Placental epithelial cell (primary cell): ENCODE measurements at places on chromosomes 1 and 21. TPM values are rescaled to one million over a fixed set of nuclear protein-coding genes. Genes with fewer than 3 reads are reported as not detected.

CACNA1S gene
- not detected in 2 replicates for total RNA-seq

SFN gene
- 146 and 266 TPM in 2 replicates for total RNA-seq

MEGF6 gene
- total RNA-seq, result 4.0 and 4.3 TPM in 2 replicates

RXFP4 gene
- not detected in 2 replicates for total RNA-seq

TSPEAR gene
- total RNA-seq, result not detected in 2 replicates

CACHD1 gene
- under 0.01 and 0.11 TPM in 2 replicates for total RNA-seq

HES2 gene
- total RNA-seq, result 4.3 and 9.0 TPM in 2 replicates

DDAH1 gene
- total RNA-seq, result 3.9 and 41.6 TPM in 2 replicates

OR2T33 gene
- total RNA-seq, result under 0.01 and 0.54 TPM in 2 replicates

KCND3 gene
- under 0.01 TPM in 2 replicates for total RNA-seq

DRAXIN gene
- total RNA-seq, result under 0.01 TPM in 1 of 2 replicates, not detected in the other

MASP2 gene
- not detected in 2 replicates for total RNA-seq

FLVCR1 gene
- 6.2 and 9.0 TPM in 2 replicates for total RNA-seq

ADAMTS1 gene
- 47.1 and 57.5 TPM in 2 replicates for total RNA-seq

KANK4 gene
- total RNA-seq, result 137 TPM in 2 replicates

ASPM gene
- 7.1 and 14.2 TPM in 2 replicates for total RNA-seq

TRIM58 gene
- total RNA-seq, result 3.1 and 18.8 TPM in 2 replicates

CELA2B gene
- total RNA-seq, result not detected in 2 replicates

PSEN2 gene
- 6.7 and 8.9 TPM in 2 replicates for total RNA-seq
